ENCODE measurements at places on chromosomes 1 and 21.
A peak's percentile ranks its signal among the peaks of the same experiment; 100 is the strongest.

- no peak for DNase-seq
Measured at GRCh38 chr1:41355761-41356160, 5.5 kb upstream of the FOXO6 start.

- no peak for DNase-seq
Measured at GRCh38 chr1:1123581-1124507, 8.0 kb upstream of the C1orf159 start.

DNA sequence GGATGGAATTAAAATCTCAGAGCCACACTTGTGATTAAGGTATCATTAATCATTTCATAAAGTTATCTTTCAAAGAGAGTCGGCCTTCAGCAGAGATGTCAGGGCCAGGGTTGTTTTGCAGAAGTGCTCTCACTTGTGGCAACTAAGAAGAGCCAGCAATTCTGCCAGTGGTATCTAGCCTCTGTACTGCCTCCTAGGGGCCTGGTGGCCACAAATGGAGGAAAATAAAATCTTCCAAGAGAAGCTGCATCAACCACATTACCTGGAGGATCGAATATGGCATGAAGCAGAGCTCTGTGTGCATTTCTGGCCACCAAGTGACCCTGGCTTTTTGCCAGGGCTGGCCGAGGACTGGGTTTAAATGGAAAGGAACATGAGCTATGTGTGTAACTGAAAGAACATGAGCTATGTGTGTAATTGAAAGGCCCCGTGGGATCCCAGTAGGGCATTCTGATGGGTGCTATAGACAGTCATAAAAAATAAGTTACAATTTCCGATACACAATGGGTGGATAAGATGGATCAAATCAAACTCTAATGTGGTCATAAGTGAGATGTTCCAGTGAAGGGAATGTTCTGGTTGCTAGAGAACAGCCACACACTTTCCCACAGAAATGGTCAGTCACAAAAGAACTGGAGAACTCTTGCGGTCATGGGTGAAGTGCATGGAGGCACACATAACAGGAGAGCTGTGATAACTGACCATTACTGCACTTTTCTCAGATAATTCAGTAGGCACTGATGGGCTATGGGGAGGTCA lies 335.8 kb downstream of the CAMTA1 start:
- no peak for DNase-seq

GRCh38 chr1:79842811-79843210 lies 836.3 kb upstream of the ADGRL4 start:
- DNase-seq, result no peak

- DNase-seq, result no peak
Measured at GRCh38 chr1:28855469-28855951, 43.5 kb downstream of the OPRD1 start.

GRCh38 chr1:154791292-154792166 lies 78.6 kb downstream of the KCNN3 start:
- peak; percentile 10 for DNase-seq

GRCh38 chr1:167977245-167977644 lies 40.4 kb upstream of the MPC2 start:
- no peak for DNase-seq

GRCh38 chr1:41401899-41402298 lies 40.7 kb downstream of the FOXO6 start:
- no peak for DNase-seq

DNA sequence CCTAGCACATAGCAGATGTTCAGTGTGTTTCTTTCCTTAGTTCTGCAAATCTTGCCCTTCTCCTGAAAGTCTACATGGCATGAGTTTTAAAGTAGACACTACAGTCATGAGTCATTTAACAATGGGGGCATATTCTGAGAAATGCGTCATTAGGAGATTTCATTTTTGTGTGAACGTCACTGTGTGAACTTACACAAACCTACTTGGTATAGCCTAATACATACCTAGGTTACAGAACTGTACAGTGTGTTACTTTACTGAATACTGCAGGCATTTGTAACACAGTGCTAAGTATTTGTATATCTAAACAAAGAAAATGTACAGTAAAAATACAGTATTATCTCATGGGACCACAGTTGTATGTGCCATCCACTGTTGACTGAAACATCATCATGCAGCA lies 10.0 kb downstream of the TTF2 start:
- DNase-seq, result no peak

GRCh38 chr1:2912424-2913061 lies 108.7 kb upstream of the ACTRT2 start:
- DNase-seq, result no peak

DNA sequence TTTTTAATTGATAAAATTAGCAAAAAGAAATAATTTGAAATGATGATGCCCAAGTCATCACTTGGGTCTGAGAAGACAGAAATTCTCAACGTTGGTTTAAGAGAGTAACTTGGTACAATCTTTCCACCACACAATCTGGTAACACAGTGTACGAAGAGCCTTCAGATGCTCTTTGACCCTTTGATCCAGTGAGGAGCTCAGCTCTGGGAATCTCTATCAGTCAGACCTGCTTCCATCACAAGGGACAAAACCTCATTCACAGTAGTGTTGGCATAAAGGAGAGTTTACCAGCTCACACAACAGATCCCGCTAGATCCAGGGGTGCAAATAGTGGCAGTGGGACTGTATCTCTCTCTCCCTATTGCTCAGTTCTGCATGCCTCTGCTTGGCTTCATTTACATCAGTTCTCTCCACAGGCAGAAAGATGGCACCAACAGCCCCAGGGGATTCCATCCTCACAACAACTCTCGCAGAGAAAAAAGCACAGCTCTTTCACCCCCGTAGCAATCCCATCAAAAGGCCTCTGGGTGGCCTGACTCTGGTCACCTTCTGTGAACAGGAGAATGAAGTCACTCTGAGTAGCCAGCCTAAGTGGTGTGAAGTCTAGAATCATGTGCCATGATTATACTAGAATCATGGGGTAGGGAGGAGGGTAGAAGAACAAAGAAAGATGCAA lies 119.7 kb downstream of the ZNF281 start:
- no peak for DNase-seq

DNA sequence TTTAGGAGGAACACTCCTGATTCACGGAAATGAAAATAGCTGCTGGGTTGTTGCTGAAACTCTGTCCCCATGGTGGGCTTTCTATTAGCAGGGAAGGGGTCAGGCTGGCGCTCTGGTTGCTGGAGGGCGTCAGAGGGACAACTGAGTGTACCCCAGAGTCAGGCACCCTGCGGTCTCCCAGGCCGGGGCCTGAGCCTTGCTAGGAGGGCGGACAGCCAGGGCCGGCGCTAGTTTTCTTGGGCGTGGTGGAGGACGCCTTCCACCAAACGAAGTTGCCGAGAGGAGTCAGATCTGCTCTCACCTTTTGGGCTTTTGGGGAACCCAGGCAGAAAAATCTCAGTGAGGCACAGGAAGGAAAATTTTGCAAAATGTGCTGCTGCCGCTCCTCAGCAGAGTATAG lies 54.8 kb downstream of the NGF start:
- DNase-seq, result no peak

DNA sequence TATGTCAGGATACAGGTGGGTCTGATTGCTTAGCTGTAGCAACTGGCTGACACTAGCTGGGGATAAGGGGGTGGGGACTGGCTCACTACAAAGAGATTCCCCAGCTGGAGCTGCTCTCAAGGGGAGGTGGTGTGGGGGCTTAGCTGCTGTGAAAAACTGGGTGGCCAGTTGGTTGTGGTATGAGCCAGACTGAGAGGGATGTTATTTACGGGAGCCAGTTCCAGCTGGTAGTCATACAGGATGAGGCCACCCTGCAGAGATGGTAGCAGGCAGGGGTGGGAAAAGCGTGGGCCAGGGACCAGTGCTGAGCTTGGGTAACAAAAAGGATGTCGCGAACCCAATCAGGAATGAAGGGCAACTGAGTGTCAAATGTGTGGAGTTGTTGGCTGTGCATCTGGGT lies 204.0 kb upstream of the C21orf91 start:
- no peak for DNase-seq

DNA sequence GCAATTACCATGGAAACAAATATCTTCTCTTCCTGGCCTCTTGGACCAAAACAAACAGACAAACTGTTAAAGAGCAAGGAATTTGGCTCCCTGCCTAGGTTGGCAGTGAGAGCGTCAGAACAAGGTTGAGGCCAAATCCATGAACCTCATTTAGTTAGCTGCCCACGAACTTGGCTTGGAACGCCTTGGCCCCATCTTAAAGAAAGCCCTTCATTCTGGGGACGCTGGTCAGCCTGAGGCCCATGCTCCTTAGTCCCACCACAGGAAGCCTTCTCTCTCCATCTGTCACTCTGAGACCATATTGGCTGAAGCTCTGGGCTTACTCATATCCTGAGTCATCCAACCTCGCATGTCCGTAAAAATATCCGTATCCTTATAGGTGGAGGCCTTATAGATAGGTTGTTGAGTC lies 62.4 kb upstream of the DIRAS3 start:
- peak; percentile 82 for DNase-seq

DNA sequence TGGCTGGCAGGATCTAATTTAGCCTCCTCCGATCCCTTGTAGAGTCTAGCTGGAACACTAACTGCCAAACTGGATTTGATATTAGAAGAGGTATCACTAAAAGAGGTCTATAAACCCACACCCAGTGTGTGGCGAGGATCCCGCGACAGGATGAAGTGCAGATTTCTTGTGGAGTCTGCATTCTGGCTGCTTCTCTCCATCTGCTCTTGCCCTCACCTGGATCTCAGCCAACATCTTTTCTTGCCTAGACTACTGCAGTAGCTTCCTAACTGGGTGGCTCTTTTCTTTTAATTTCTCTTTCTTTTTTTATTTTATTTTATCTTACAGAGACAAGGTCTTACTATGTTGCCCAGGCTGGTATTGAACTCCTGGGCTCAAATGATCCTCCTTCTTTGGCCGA lies 48.9 kb upstream of the CAPZB start:
- DNase-seq, result no peak

- DNase-seq, result no peak
Measured at GRCh38 chr1:16438516-16438915, 1.3 kb upstream of the SPATA21 start.

DNA sequence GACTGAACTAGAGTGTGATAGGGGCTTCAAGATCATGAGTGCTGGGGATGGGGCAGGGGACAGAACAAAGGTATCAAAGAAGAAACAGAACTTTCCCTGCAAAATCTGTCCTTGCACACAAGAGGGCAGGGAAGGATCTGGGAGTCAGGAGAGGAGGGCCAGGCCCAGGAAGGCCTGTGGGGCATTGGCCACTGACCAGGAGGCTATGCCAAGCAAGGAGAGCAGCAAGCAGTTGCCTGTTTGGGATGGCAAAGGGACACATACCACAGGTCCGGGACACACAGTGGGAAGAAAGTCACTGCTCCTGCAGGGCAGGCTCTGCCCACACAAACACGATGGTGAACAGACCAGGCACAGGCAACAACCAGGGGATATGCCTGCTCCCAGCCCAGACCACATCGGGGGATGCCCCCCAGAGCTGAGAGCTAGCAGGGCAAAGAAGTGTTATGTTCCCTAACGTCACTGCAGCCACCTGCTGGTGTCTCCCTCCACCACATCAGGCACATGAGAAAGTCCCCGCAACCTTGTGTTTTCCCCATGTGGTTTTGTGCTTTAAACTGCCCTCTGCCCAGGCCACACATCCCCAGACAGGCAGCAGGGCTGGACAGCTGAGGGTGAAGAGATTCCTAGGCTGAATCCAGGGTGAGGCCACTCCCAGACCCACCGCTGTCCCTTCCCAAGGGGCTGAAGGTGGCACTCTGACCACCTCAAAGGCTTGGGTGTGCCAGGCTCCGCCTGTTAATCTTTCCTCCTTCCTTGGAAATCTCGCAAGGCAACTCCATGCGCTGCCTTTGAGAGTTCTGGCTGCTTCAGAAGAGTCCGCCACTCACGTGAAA lies 53.6 kb downstream of the KIF21B start:
- no peak for DNase-seq

DNA sequence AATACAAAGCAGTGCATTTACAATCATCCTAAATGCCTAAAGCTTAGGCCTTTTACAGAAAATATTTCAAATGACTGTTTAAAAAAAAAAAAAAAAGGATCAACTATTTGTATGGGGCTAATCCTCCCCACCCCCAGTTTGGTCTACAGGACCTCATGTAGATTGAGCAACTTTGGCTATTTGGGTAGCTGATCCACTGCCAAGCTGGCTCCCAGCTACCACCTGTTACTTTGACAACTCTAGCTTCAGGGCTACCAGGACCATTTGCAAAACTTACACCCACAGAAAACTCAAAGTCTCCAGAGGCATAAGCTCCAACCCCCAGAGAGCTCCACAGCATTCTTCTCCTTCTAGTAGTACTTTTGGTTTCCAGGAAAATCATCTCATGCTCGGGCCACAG lies 29.4 kb downstream of the JAK1 start:
- DNase-seq, result no peak

DNA sequence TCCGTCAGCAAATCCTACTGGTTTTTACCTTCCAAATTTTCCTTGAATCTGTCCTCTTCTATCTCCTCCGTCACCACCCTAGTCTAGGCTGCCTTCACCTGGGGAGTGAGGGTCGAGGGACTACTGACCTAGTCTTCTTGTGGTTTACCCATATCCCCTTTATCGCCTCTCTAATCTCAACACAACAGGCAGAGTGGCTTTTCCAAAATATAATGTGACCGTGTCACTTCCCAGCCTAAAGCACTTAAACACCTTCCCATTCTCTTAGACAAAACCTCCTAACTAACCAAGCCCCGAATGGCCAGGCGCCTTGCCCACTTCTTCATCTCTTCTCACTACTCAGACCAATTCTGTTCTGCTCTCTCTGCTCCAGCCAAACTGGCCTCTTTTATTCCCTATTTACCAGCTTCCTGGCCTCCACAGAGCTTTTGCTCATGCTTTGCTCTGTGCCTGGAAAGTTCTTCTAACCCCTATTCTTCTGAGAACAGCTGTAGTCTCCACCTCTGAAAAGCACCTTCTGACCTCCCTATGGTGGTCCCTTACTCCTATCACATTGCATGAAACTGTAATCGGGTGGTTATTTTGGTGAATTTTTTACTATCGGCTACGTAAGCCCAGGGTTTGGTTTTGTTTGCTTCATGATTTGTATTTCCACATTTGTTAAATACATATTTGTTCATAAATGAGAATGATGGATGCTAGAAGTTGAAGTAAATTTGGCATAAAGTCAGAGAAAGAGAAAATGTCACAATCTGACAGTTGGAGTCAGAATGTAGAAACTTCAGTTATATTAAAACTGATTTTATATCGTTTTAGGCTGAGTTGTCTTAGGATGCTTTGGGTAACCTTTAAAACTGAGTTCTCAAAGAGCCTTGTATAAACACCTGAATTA lies 1.2 kb upstream of the NBPF1 start:
- no peak for DNase-seq

GRCh38 chr1:170727963-170728362 lies 64.0 kb downstream of the PRRX1 start:
- DNase-seq, result no peak

All from RCC 7860 (cell line).